CD4-positive, alpha-beta T cell treated with Interleukin-2 at 100 ng/mL for 4 hours (primary cell): ENCODE measurements at places on chromosomes 3 and 15.

DNA sequence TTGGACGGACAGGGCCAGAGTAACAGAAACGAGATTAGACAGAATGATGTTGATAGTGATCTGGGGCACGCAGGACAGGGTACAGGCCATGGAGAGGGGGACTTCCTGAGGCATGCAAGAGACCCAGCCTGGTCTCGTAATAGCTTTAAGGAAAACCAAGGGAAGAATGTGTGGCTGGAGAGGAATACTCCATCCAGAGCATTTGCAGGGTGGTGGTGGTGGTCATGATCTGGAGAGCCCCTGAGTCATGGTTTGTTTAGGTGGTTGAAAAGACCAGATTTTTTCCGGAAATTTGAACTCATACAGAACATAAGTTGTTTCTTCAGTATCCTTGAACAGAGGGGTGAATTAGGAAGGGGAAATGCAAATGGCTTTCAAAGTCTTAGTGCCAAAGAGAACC lies 138.5 kb downstream of the DUT start:
- no peak for DNase-seq

- DNase-seq: no peak
Observed at GRCh38 chr3:47394140-47394870, 13.5 kb downstream of the PTPN23 start.

DNA sequence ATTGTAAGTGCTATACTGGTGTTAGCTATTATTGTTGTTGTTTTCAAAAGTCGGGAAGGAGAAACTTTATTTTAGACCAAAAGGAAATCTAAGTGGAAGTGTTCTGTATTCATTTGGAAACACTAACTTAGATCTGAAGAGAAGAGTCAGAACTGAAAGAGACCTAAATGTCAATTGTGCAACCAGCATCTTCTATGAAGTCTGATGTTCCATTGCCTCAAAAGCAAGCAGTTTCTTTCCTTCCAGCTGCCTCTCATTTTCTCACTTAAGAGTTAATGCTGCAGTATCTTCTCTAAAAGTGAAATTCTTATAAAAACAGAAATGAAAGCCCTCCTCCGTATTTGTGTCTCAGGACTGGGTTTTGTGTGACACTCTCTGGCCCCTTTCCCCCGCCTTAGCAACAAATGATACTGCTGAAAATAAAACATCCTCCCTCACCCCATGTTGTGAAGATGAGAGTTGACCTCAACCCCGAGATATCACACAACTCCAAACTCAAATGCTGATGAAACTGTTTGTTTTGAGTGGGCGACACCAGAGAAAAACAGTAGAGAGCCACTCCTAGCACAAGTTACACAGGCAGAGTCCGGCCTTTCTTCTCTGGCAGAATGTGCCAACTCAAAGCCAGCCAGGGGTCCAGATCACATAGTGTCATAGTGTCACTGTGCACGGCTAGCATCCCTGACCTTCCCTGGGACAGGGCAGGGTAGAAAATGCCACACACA lies 48.9 kb downstream of the GLDN start:
- DNase-seq: no peak

DNA sequence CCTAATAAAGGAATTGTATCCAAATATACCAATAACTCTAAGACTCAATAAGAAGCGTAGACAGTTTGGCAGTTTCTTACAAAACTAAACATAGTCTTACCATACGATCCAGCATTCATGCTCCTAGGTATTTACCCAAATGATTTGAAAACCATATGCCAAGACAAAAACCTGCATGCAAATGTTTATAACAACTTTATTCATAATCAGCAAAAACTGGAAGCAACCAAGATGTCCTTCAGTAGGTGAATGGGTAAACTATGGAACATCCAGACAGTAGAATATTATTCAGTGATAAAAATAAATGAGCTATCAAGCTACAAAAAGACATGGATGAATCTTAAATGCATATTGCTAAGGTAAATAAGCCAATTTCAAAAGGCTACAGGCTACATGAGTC lies 58.4 kb downstream of the SYN2 start:
- no peak for DNase-seq

- DNase-seq: no peak
Observed at GRCh38 chr3:66418475-66418931, 82.3 kb downstream of the LRIG1 start.

GRCh38 chr15:63836579-63836978 lies 2.8 kb upstream of the HERC1 start:
- no peak for DNase-seq

DNA sequence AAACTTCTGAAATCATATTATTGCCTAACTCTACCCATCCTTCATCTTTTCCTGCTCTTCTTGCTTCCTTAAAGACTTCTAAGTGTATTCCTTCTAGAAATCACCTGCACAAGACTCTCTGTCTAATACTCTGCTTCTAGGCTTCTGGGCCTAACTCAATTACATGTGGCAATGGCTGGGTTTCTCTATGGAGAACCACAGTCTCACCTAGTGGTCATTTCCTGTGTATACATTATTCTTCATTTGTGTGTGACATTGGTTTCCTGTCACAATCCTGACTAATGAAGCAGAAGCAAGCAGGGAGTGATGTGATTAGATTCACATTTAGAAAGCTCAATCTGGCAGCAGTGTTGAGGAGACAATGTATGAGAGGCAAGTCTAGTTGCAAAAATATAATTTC lies 16.9 kb upstream of the CLDN1 start:
- DNase-seq: no peak
